ENCODE measurements at places on chromosomes 11 and 22. TPM values are rescaled to one million over a fixed set of nuclear protein-coding genes. Genes with fewer than 3 reads are reported as not detected.

Gene CCDC83
- total RNA-seq: not detected

Gene TP53AIP1
- total RNA-seq: not detected

Gene ANO5
- total RNA-seq: 0.12 TPM

Gene OR51E2
- total RNA-seq: not detected

Gene MED19
- 12.2 TPM for total RNA-seq

Gene HIRA
- total RNA-seq: 45.0 TPM

Gene CDC42EP2
- 0.67 TPM for total RNA-seq

Gene MFRP
- not detected for total RNA-seq

Gene ARHGEF12
- 9.2 TPM for total RNA-seq

Gene CHST1
- not detected for total RNA-seq

Gene CRYBB3
- total RNA-seq: 0.57 TPM

Gene FAM111B
- 106 TPM for total RNA-seq

Gene PLEKHA7
- 3.5 TPM for total RNA-seq

Gene KRTAP5-11
- total RNA-seq: not detected

Gene CNTF
- total RNA-seq: 3.7 TPM

Gene NLRP6
- total RNA-seq: 6.5 TPM

Gene CADM1
- 0.52 TPM for total RNA-seq

Gene FIBP
- total RNA-seq: 94.7 TPM

Gene MYOD1
- total RNA-seq: not detected

Gene PRR5L
- total RNA-seq: 6.9 TPM

Gene PLEKHB1
- total RNA-seq: 12.6 TPM

Gene OR51A2
- total RNA-seq: not detected

Gene VSIG2
- 0.22 TPM for total RNA-seq

Gene NRGN
- total RNA-seq: 11.6 TPM

Gene APOL5
- total RNA-seq: not detected

Measured in activated CD4-positive, alpha-beta T cell treated with anti-CD3 and anti-CD28 coated beads, Interleukin-2, amount 10 ng/mL, durations not matched to agents 7 days and 5 days (primary cell).